ENCODE measurements at places on chromosomes 6 and 20.

- DNase-seq: no peak
Observed at GRCh38 chr6:10880366-10880765, 1.5 kb downstream of the GCM2 start.

DNA sequence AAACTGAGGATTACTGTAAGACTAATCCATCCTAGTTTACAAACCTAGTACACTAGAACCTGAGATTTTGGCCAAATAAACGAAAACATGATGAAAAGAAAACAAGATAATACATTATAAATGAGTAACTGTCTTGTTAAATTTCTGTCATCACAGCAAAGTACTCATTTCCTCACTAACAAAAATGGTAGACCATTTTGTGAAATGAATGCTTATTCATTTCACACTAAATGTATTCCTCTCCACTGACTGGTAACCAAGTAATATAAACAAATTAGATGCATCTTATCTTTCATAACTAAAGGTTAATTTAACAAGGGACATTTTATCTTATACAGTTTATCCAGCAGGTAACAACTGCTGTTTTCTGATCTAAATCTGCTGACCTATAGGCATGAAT lies 143.7 kb downstream of the REV3L start:
- DNase-seq: no peak

GRCh38 chr6:136524936-136525413 lies 25.2 kb downstream of the MAP7 start:
- no peak for DNase-seq

GRCh38 chr20:59831916-59832270 lies 101.5 kb downstream of the SYCP2 start:
- DNase-seq: no peak

- no peak for DNase-seq
Observed at GRCh38 chr20:52766645-52767435, 205.3 kb upstream of the TSHZ2 start.
